Hindlimb muscle (tissue), 1 donor: ENCODE measurements at places on chromosomes 3 and 15.

- DNase-seq: peak; percentile 40
Measured at GRCh38 chr15:95169541-95170459, 938.4 kb downstream of the MCTP2 start.

- DNase-seq: peak; percentile 64
Measured at GRCh38 chr3:29141197-29141917, 139.5 kb upstream of the RBMS3 start.

- no peak for DNase-seq
Measured at GRCh38 chr15:96072821-96073220, 257.7 kb upstream of the NR2F2 start.

DNA sequence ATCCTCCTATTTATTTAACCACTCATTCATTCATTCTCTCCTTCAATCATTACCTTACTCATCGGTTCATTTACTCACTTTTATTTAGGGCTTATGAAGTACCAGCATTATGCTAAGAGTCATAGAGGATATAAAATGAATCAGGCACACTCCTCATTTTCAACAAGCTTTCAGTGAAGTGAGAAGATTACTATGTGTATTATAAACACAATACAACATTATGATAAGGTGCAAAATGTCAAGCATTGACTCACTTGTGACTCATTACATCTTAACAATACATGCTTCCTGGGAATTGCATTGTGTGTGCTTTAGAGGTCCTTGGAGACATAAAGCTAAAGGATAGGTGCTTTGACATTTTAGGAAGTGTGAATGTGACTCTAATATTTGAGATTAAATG is 60.4 kb downstream of the PLAAT1 start:
- DNase-seq: no peak

DNA sequence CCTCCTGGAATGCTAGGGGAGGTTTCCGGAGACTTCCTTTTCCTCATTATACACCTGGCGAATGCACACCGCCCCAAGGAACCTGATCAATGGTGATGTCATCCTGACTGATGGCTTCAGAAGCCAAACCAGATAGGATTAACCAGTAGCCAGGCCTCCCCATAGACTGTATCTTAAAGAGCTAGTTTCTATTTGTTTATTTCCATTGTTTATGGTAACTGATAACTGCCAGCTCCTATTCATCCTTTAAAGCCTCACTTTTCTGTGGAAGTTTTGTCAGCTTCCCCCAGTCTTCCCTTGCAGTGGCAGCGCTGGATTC is at the start of gene MKRN2OS:
MKRN2OS (minus strand) TSS at position 27 of the 319 bp plus-strand sequence. CDS start 35 bp downstream, outside the sequence.
- no peak for DNase-seq

DNA sequence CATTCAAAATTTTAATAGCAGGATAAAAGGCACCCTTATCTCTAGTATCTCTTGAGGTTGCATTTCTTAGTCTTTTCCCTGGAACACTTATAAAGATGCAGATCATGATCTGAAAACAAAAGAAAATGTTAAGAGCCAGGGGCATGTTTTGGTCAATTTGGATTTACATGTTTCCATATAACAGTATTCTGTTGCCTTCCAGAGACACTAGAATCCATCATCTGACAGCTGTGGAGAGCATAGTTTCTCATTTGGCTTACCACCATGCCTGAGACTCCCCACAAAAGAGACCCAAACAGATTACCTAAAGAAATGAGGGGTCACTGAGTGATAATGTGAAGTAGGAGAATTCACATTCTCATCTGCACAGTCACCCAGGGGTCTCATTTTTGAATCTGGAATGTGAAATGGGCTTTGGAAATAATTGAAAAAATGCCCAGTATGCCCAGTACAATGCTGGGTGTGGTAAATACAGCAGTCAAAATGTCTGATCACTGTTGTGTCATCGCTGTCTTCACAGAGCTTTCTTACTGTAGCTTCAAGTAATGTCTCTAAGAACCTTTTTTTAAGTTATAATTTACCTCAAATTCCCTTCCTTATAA is 79.9 kb upstream of the ZBTB20 start:
- DNase-seq: no peak

DNA sequence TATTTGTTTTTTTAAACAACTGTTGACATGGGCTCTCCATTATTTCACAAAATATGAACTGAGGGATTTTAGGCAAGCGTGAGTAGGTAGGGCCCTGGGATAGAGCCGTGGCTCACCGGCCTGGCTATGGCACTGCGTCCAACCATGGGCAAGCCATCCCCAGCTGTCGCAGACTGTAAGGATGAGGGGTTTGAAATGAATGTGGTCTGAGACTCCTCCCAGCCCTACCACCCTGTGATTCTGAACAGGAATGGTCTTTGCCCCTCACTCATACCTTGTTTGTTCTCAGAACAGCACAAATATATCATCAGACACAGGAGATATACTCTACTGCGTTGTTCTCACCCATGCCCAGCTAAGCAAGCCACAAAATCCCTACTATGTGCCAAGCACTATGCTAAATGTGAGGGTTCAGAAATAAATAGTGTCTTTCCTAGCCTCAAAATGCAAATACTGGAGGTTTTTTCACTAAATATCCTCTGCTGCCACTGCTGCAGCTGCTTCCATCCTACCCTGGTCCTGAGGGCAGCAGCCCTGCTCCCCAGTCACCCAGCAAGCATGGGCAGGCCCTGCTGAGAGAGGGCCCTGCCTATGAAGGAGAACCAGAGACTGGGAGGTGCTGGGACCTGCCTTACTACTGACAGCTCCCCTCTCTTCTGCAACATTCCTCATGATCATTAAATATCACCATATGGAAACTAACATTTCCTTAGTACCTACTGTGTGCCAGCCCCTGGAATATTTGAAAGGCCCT is 102.8 kb downstream of the XXYLT1 start:
- DNase-seq: no peak

GRCh38 chr3:151499168-151499567 is 38.3 kb upstream of the IGSF10 start:
- DNase-seq: no peak

DNA sequence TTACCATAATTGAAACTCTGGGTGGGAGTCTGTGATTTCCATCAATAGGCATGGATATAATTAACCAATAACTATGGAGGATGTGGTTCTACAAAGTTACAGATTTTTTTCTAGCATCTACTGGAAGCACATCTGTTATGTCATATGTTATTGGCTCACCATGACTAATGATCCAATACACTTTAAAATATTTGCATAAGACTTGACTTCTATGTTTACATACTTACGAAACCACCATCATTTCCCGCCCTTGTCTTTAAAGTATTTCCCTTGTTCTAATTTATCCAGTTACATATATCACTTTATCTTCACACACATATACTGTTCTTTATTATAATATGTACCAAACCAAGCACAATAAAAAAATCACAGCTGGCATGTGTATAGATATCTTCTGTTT is 380.3 kb upstream of the CBLB start:
- DNase-seq: no peak

GRCh38 chr3:177250151-177250550 is 52.9 kb upstream of the TBL1XR1 start:
- DNase-seq: peak; percentile 54

- DNase-seq: no peak
Measured at GRCh38 chr3:119311081-119311925, 17.1 kb downstream of the ARHGAP31 start.

DNA sequence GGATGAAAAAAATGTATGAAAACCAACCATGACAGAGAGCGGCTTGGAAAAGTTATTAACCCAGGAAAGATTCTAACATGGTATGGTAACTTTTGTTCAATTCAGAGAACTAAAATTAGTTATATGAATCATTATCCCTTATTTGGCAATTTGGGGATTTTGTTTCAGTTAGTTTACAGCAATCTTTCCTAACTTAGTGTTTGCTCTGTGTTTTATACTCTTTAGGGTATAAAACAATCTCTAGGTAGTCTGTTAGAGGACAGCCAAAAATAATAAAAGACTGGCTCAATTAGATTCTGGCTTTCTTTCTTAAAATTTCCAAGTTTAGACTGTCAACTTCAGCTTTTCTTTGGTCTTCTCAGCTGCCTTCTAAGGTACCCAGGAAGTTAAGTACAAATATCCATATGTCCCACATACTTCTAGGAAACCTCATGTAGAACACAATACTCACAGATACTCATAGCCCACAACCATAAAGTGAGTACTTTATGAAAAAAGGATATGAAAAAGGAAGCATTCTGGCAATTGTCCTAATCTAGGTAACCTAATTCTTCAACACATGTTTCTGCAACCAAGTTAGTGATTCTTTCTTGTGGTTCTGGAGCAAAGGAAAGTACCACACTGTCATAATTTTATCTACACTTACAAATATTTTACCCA is 849.3 kb downstream of the ROBO1 start:
- no peak for DNase-seq

- DNase-seq: no peak
Measured at GRCh38 chr3:177037241-177037640, 160.0 kb downstream of the TBL1XR1 start.

DNA sequence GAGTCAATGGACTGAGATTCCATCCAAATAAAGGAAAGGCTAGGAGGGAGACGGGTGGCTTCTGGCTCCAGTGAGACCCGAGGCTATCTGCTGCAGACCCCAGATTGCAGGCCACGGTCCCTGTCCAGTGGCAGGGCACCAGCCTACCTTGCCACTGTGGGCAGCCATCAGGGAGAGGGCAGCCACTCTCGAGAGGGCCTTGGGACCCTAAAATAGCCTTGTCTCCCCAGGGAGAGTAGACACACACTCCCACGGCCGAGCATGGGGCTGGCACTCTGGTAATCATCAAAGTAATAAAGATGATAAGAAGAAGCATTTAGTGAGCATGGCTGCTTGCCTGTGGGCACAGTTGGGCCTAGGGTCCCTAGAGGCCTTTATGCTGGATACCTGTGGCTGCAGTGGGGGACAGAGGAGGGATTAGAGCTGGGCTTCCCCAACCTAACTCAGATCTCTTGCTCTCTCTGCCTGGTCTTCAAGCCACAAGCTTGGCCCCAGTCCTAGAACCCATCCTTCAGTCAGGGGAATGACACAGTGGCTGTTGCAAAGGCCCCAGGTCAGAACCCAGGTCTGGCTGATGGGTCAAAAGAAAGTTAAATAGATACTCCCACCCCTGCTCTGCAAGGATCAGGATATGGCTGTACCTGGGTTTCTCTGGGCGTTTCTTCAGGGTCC is 9.2 kb upstream of the VIPR1 start:
- no peak for DNase-seq

GRCh38 chr3:38583688-38584087 is 65.8 kb downstream of the SCN5A start:
- no peak for DNase-seq

- peak; percentile 15 for DNase-seq
Measured at GRCh38 chr3:70308760-70309159, 3.7 kb downstream of the MDFIC2 start.

GRCh38 chr3:127923611-127924010 is 8.6 kb downstream of the KBTBD12 start:
- DNase-seq: no peak

DNA sequence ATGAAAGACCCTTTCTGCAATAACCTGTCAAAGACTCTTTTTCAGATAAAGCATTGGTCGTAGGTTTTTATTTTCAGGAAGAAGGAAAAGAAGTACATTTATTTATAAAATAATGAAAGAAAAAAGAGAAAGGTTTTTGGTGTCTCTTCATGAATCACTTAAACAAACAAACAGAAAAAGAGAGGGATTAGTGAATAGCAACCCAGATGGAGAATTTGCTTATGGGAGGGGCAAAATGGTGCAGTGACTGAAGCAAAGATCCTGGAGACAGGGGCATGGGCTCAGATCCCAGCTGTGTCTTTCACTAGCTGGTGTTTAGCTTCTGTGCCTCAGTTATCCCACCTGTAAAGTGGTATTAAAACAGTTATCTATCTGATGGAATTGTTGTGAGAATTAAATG is 78.6 kb upstream of the PFN2 start:
- no peak for DNase-seq

DNA sequence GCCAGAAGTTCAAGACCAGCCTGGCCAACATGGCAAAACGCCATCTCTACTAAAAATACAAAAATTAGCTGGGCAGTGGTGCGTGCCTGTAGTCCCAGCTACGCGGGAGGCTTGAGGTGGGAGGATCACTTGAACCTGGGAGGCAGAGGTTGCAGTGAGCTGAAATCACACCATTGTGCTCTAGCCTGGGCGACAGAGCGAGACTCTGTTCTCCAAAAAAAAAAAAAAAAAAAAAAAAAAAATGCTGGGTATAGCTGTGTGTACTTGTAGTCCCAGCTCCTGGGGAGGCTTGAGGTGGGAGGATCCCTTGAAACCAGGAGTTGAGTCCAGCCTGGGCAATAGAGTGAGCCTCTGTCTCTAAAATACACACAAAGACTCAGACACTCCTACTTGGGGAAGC is 32.0 kb downstream of the PPP1R2 start:
- DNase-seq: no peak

DNA sequence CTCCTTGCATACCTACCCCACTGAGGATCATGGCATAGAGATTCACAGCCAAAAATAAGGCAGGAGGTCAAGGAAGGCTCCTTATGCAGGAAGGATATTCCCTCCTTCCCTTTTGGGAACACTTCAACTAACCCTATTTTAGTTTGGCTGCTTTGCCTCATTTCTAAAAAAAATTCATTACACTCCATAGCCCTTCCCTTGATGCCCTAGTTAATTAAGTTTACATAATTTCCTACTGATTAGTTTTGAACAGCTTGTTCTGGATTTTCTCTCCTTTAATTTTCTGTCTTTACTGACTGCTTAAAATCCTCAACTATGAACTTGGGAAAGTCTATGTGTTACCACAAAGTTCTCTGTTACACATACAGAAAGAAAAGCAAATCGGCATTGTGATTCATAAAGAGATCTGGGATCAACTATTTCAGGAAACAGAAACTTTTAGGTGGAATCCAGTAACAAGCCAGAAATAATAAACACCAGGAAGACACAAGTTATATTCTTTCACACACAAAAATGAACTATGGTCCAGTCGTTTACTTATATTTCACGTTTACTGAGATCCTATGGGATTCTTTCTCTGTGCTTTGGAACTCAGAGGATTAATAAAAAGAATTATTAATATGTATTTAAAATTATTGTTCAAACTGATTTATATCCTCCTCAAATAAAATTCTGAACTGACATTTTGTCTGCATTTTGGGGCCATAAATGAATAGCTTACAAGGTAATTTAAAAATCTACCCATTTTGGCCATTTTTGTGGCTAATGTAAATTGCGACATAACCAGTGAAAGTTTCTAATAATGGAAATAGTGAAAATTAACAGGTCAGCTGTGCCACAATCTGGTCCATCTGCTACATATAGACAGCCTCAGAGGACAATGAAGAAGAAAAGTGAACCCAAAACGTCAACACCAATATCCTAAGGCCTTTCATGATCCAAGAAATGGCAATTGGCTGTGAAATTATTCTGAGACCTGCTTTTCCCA is 113.8 kb downstream of the FRMD5 start:
- DNase-seq: no peak
